ENCODE measurements at places on chromosomes 6 and 20. TPM values are rescaled to one million over a fixed set of nuclear protein-coding genes. Genes with fewer than 3 reads are reported as not detected.

Gene WFDC12
- total RNA-seq, result not detected

DNA sequence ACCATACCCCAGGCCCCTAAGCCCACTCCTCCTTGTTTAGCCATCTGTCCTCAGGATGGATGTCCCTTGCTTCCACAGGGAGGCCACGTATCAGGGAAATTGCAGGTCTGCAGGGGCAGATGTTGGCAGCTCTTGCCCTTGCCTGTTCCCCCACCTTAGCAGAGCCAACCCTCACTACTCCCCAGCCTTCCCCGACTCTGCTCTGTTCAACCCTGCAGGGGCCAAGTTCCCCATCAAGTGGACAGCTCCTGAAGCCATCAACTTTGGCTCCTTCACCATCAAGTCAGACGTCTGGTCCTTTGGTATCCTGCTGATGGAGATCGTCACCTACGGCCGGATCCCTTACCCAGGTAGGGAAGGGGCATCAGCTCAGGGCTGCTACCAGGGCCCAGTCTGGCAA, 10.7 kb upstream of the TM9SF4 start:
- no peaks in the 10 kb centered on the region for H3K36me3 ChIP-seq
- H3K27me3 ChIP-seq, result no peaks in the 10 kb centered on the region
- no peaks in the 10 kb centered on the region for H3K4me1 ChIP-seq
- no peak overlapping the region for H3K4me3 ChIP-seq
- no peak overlapping the region for H3K27ac ChIP-seq

- no peaks in the 10 kb centered on the region for H3K4me1 ChIP-seq
- no peaks in the 10 kb centered on the region for H3K36me3 ChIP-seq
- no peak overlapping the region for H3K4me3 ChIP-seq
- DNase-seq, result no peak
- H3K27ac ChIP-seq, result no peak overlapping the region
Measured at GRCh38 chr20:9053108-9053507, 15.8 kb upstream of the PLCB4 start.

Gene COL9A1
- not detected for total RNA-seq

DNA sequence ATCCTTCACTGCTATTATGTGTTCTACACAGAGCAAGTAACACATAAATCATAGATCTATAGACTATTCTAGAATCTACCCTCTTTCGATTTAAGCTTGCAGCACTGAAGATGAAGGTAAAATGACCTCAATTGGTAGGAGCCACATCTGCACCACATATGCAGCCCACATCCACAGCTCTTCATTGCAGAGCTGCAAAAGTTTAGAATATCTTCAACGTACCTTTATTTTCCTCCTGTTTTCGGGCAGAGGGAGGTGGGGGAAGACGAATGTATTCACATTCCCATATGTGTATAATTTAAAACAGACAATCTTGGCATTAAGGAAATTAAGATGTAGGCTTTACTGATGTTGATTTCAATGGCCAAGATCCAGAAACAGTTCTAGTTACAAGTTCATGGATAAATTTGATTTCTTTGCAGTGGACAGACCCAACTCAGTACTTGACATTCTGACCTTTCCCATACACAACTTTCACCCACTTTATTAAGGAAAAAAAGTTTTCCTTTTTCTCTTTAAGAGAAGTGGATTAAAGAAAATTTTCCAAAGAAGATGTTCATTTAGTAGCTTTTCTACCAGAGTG, 14.0 kb downstream of the EPB41L2 start:
- no peak overlapping the region for H3K4me3 ChIP-seq
- H3K36me3 ChIP-seq, result no peaks in the 10 kb centered on the region
- no peak for DNase-seq
- H3K27me3 ChIP-seq, result no peaks in the 10 kb centered on the region

Gene BPI
- total RNA-seq, result not detected

DNA sequence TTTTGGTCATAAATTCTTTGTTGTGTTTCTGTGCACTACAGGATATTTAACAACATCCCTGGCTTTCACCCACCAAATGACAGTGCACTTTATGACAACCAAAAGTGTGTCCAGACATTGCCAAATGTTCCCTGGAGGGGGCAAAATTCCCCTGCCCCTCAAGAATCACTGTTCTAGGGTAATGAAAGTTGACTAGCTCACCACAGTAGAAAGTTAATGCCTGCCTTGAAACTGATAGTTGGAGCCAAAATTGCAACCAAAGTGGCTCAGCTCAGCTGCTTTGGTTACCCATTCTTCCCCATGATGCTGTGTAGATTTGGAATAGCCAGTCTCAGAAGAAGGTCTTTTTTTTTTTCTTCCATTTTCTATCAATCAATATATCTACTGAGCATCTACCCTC, 150.6 kb downstream of the RALGAPA2 start:
- no peak overlapping the region for H3K27ac ChIP-seq
- no peak for DNase-seq
- H3K27me3 ChIP-seq, result no peaks in the 10 kb centered on the region
- no peaks in the 10 kb centered on the region for H3K4me1 ChIP-seq
- no peak overlapping the region for H3K4me3 ChIP-seq
- no peaks in the 10 kb centered on the region for H3K36me3 ChIP-seq

Gene RTEL1
- total RNA-seq, result 32.4 TPM

- peaks cover 12% of the 10 kb centered on the region for H3K4me1 ChIP-seq
- DNase-seq, result no peak
- no peaks in the 10 kb centered on the region for H3K27me3 ChIP-seq
- no peak overlapping the region for H3K4me3 ChIP-seq
Measured at GRCh38 chr6:7591770-7592169, 1.8 kb downstream of the SNRNP48 start.

DNA sequence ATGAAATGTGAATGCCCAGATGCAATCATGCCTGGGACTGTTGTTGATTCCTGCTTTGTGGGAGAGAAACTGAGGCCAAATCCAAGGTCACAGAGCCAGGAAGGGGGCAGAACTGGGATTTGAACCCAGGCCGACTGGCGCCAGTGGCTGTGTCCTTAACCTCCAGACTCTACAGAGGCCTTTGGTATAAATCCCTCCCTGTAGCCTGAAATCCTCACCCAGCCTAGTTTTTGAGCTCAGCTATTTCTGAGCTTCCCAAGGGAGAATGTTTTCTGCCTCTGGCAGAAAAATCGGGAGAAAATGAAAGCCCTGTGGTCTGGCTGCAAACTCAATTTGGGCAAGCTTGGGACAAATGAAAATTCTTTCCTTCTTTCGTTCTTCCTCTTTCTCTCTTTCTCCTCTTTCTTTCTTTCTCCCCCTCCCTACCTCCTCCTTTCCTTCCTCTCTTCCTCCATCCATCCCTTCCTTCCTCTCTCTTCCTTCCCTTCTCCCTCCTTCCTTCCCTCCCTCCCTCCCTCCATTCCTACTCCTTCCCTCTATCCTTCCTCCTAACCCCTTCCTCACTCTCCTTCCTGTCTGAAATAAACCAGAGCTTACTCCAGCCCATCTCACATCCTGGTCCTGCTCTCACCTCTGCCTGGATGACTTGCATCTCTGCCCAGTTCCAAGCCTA, 34.9 kb downstream of the SNAI1 start:
- no peak overlapping the region for H3K27ac ChIP-seq
- H3K36me3 ChIP-seq, result no peaks in the 10 kb centered on the region
- no peak for DNase-seq
- no peak overlapping the region for H3K4me3 ChIP-seq

DNA sequence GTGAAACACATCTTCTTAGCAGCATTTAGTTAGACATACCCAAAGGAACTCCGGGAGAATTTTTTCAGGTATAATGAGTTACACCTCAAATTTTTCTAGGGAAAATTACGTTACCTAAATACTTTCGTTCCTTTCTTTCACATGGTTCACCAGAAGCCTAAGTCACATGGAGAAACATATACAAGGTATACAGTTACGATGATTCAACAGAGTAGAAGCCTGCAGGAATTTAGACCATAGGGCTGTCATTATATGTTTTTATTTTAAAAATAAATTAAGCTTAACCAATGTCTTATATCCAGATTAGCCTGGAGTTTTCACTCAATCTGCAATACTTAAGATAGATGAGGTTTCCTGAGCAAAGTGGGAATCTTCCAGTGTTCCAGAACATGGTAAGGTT, 549.5 kb upstream of the JARID2 start:
- no peaks in the 10 kb centered on the region for H3K27me3 ChIP-seq
- no peak overlapping the region for H3K4me3 ChIP-seq
- no peaks in the 10 kb centered on the region for H3K4me1 ChIP-seq
- no peak for DNase-seq

- no peak overlapping the region for H3K4me3 ChIP-seq
- DNase-seq, result no peak
- peaks cover 3% of the 10 kb centered on the region for H3K27me3 ChIP-seq
- no peaks in the 10 kb centered on the region for H3K4me1 ChIP-seq
Measured at GRCh38 chr6:2557181-2557720, 193.5 kb downstream of the MYLK4 start.

Gene SPATA2
- 9.0 TPM for total RNA-seq

Gene KCNG1
- total RNA-seq, result 0.73 TPM

DNA sequence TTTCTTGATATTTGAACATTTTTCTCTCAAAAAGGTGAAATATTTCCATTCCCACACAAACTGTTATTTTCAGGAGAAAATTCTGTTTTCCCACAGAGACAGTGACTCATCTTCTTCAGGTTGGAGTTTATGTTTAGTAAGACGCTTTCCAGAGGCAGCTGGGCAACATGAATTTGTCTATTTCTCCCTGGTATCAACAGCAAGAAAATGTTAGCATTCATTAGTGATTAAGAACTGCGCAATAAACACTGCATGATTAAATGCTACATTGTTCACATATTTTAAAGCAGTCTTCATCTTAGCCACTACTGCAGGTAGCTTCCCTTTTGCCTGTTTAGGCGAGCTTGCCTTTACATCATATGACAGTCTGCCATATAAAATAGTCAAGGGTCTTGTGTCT, 295.7 kb downstream of the C6orf118 start:
- H3K4me3 ChIP-seq, result no peak overlapping the region
- H3K36me3 ChIP-seq, result no peaks in the 10 kb centered on the region
- no peak overlapping the region for H3K27ac ChIP-seq
- no peaks in the 10 kb centered on the region for H3K27me3 ChIP-seq
- H3K4me1 ChIP-seq, result no peaks in the 10 kb centered on the region

DNA sequence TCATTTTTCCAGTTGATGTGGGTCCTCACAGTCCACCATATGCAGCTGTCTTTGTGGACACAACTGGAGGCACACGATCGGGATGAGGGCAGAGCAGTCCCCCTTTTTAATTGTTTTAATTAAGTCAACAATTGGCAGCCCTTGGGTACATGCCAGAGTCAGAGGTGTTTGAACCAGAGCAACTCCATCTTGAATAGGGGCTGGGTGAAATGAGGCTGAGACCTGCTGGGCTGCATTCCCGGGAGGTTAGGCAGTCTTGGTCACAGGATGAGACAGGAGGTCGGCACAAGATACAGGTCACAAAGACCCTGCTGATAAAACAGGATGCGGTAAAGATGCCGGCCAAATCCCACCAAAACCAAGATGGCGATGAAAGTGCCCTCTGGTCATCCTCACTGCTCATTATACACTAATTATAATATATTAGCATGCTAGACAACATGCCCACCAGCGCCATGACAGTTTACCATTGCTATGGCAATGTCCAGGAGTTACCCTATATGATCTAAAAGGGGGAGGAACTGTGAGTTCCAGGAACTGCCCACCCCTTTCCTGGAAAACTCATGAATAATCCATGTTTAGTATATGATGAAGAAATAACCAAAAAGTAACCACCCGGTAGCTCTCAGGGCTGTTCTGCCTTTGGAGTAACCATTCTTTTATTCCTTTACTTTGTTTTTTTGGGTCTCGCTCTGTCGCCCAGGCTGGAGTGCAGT, 31.8 kb upstream of the BLCAP start:
- H3K27me3 ChIP-seq, result no peaks in the 10 kb centered on the region
- DNase-seq, result no peak

Data from naive thymus-derived CD4-positive, alpha-beta T cell (primary cell).